H1 (cell line): ENCODE measurements at places on chromosomes 2 and 18. TPM values are rescaled to one million over a fixed set of nuclear protein-coding genes. Genes with fewer than 3 reads are reported as not detected.

GRCh38 chr2:187500585-187501359 is 52.7 kb upstream of the CALCRL start:
- DNase-seq, result no peak

DNA sequence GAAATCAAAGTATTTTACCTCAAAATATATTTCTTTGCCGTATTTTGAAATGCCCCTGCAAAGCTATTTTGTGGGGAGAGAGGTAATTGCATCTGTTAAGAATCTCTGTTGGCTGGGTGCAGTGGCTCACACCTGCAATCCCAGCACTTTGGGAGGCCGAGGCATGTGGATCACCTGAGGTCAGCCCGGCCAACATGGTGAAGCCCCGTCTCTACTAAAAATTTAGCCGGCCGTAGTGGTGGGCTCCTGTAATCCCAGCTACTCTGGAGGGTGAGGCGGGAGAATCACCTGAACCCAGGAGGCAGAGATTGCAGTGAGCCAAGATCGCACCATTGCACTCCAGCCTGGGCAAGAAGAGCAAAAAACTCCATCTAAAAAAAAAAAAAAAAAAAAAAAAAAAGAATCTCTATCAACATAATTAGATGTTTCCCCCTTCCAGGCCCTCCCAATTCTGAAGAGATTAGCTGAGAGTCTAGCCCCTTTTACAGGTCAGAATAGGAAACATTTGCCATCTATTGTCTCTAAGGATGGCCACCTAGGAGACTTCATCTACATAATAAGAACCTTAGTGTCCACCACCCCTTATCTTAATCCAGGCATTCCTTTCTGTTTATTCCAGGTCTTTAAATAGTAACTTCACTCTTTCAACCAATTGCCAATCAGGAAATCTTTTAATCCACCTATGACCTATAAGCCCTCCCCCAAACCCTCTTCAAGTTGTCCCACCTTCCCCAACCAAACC is 3.5 kb upstream of the TRAPPC8 start:
- DNase-seq, result no peak

The DPP4 gene
- 3.1 and 3.3 TPM in 2 replicates for total RNA-seq

- DNase-seq, result no peak
Observed at GRCh38 chr2:7795778-7796563, 878.8 kb downstream of the RNF144A start.

DNA sequence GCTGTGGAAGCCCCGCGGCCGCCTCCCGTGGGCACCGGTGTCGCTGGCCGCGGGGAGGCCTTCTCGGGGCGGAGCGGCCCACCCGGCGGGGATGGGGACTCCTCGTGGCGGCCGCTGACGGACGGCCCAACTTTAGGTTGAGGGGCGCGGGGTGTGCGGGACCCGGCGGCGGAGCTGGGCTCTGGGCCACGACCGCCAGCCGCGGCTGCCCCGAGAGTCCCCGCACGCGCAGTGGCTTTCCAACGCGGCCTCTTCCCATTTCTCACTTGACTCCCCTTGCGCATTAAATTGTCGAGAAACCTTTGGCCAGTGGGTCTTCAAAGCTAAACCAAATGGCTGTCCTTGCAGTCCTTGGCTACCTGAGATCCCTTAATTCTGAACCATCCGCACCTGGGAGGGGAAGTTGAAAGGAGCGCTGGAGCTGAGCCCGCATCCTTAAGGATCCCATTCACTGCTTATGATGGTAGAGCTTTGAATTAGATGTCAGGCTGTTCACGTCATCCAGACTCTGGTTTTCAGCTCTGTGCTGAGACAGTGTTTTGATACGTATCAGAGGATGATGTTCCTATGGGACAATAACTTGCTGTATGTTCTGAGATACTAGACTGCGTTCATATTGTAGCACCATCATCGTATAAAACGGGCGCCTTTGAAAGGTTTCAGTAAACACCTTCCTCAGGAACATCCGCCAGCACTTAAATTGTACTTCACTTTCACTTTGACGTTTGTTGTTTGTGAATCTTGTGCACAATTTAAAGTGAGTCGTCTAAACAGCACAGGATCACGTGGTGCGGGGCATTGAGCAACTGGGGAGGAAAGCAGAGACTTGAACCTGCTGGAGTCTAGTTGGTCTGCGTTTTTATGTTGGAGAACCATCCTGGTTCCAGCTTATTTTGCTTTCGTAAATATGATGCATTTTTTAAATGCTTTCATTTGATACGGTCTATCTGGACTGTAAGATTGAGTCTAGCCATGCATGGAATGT is 874 bp downstream of the CLIP4 start:
- no peak for DNase-seq

GRCh38 chr2:96103761-96104486 is 12.4 kb downstream of the ADRA2B start:
- no peak for DNase-seq

The AQP12B gene
- total RNA-seq, result not detected in 2 replicates

- DNase-seq, result no peak
Observed at GRCh38 chr2:72913486-72914205, 3.7 kb upstream of the EMX1 start.

The CYS1 gene
- 0.13 and 0.25 TPM in 2 replicates for total RNA-seq

The ME2 gene
- 60.3 and 66.9 TPM in 2 replicates for total RNA-seq

DNA sequence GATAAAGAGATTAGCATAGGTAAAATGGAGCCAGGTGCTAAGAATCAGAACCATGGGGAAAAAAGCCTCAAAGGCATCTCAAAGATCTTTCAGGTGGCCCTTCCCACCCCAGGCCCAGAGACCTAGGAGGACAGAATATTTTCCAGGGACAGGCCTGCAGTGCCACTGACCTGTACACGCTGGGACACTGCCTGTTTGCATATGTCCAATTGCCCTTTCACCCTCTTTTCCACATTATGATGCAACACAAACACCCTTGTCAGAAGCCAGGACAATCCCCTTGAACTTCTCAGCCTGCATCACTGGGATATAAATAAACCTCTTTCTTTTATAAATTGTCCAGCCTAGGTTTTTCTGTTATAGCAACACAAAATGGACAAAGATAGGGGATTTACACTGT is 419.1 kb downstream of the TRIB2 start:
- DNase-seq, result no peak

- DNase-seq, result peak; percentile 62
Observed at GRCh38 chr2:134120406-134120732, 133.5 kb upstream of the MGAT5 start.

GRCh38 chr2:43298500-43298899 is 72.1 kb upstream of the ZFP36L2 start:
- no peak for DNase-seq

The LAMA3 gene
- 3.3 and 5.0 TPM in 2 replicates for total RNA-seq

DNA sequence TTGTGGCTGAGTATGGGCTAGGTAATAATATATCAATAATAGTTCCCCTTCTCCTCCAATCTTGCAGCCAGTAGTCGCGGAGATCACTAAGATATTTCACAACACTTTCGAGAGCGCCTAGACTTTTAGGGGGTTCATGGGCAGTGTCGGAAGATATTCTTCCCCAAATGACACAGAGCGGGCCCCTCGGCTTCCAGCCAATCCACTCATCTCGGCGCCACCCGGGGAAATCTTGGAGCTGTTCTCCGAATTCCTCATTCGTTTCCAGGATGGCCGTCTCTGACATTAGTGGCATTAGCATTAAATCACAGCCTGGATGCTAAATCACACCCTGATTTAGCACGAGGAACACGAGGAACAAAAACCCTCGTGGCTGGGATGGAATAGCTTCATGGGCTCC is 437.7 kb downstream of the ZNF516 start:
- DNase-seq, result no peak
